ENCODE measurements at places on chromosomes 7 and 10.

DNA sequence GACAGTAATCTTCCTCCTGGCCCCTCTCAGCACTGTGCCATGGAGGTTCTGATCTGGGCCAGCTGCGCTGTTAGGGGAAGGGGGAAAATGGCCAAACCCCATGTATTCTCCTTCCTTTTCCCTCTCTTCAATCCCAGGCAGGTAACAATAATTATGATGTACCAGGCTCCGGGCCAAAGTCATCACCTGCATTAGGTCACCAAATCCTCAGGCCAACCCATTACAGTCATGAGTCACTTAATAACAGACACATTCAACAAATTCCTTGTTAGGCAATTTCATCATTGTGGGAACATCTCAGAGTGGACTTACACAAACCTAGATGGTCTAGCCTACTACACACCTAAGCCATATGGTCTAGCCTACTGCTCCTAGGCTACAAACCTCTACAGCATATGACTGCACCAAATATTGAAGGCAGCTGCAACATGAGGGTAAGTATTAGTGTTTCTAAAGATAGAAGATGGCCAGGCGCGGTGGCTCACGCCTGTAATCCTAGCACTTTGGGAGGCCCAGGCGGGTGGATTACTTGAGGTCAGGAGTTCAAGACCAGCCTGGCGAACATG is 2.2 kb upstream of the HSPB1 start:
- no peak for DNase-seq

DNA sequence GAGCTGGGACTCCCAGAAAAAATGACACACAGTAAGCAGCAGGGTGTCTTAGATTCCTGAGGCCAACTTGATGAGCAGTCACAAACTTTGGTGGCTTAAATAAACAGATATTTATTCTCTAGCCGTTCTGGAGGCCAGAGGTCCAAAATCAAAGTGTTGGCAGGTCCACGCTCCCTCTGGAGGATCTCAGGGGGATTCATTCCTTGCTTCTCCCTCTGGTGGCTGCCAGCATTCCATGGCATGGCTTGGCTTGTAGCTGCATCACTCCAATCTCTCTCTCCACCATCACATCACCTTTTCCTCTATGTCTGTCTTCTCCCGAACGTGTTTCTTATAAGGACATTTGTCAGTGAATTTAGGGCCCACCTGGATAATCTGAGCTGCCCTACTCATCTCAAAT is 98.4 kb downstream of the OSBPL3 start:
- DNase-seq, result no peak

GRCh38 chr10:88314362-88314761 is 268.8 kb downstream of the RNLS start:
- no peak for DNase-seq

- no peak for DNase-seq
These were observed 20.1 kb downstream of the CACNA2D1 start for GRCh38 chr7:82423446-82423845.

DNA sequence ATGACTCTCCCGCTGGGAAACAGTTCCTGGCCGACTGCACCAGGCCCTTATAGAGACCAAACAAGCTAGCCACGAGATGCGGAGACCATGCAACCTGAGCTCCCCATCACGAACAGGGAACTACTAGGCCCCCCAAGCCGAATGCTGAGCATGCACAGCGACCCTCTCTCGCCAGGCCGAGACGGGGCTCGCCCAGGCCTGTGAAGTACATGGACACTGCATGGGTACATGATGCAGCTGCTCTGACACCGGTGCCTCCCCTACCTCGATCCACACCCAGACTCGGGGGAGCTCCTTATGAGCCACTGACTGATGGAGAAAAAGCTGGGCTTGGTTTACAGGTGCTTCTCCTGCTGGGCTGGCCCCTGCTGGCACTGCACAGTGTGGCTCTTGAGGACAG is 72.2 kb upstream of the RHEB start:
- no peak for DNase-seq

DNA sequence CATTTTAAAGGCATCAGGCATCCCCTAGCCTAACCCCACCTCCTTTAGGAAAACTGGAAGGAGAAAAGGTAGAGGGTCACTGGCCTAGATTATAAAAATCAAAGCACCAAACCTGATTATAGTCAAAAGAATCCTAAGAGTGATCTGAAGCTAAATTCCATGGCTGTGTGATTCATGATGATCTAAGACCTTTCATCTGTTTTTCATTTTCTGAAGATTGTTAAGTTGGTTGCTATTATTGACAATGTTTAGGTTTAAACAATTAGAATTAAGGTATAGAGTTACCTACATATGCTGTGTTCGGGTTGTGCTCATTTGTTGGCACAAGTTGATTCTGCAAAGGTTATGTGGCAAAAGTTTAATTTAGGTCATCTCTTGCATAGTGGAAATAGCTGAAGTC is 148.7 kb downstream of the BICC1 start:
- no peak for DNase-seq

DNA sequence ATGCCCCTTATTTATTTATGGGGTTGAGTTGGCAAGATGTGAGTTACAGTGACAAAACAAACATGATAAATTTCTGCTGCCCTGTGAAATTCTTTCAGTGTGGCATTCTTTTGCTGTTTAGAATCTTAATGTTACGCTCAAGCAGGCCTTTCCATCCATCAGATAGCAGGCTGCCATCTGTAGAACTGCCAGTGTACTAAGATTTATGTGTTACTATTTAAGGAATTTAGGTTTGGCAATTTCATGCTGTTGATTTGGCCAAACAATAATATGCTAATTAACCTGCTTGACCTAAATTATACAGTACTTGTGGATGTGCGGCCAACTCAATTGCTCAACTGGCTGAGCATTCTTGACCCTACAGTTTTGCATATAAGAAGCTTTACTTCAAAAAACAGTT is 477.7 kb upstream of the TPK1 start:
- DNase-seq, result no peak

DNA sequence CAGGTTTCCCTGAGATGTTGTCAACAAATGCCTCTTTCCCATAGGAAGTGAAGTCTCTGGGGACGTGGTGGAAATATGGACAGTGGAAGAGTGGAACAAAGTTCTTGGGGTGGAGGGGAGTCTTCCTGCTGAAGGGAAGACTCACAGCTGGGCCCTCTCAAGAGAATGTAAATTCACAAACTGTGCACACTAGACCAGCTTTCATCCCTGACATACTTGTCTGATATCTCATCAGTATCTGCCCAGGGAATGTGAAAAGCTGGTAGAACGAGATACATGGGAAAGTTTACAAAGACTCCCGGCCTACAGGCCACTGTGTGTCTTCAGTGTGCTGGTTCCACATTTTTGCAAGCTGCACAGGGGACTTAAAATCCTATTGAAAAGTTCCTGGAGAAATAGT is 16.7 kb upstream of the CCDC3 start:
- no peak for DNase-seq

DNA sequence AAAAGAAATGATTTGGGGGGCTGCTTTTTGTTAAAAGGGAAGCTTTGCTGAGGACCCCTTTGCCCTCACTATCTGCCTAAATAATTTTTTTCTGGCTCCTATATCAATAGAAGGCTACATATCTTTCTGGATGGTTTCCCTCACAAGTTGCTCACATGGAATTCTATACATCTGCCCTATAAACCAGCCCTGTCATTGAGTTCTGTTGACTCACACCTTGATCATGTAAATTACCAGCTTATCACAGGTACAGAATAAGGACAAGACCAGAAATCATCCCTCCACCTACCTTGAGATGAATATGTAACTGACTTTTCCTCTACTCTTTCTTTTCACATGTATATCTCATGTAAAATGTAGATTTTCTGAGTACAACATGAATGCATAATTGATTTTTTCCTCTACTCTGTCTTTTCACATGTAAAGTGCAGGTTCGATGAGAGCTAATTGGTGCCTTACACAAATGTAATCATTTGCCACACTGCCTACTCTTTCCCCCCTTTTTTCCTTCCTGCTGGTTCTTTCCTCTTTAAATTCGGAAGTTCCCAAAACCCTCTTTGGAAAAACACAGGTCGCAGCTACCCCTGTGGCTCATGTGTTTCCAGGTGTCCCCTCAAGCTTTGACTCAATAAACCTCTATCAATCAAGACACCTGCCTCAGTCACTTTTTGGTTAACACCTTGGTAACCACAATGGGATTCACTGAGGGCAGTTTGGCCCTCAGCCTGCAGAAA is 12.5 kb downstream of the CYP3A43 start:
- DNase-seq, result no peak

DNA sequence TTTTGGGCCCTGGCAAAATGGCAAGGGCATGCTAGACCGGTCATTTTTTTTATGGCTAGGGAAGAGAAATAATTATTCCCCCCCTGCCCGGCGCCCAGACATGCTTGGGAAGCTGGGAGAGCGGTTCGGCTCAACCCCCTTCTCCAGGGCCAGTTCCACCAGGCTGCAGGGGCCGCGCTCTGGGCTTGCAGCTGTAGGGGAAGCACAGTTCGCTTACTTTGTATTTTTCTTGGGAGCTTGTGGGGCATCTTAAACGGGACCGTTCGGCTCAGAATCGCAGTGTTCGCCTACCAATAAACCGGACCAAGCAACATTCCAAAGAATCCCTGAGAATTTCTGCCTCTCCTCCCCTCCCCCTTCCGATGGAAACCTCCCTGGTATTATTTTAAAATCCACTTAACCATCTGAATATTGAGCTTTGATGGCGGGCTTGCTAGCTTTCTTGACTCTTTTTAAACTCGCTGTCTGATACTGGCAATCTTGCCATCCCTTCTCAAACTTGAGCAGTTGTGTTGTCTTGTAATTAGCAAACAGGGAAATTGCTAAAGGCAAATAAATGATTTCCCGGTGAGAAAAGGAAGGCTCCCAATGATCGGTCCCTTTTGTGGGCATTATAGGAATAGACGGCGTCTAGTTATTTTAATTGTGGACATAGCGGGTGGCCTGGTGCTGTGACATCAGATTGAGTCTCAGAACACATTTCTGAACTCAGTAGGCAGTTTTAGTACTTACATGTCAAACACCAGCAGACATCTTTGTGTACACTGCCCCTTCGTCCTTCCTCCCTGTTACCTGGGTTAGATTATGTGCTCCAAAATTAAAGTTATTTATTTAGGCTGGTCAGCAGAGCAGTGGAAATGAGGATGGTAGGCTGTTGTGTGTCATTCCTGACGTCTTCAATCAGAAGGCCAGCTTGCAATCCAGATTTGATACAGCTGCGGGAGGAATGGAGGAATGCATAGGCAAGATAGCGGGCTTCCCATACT is 3.4 kb downstream of the TCF7L2 start:
- no peak for DNase-seq

- no peak for DNase-seq
These were observed at the start of gene CDK5 for GRCh38 chr7:151057506-151057988. CDK5 (minus strand) TSS chr7:151057897; CDS start chr7:151057848, 49 bp downstream.

DNA sequence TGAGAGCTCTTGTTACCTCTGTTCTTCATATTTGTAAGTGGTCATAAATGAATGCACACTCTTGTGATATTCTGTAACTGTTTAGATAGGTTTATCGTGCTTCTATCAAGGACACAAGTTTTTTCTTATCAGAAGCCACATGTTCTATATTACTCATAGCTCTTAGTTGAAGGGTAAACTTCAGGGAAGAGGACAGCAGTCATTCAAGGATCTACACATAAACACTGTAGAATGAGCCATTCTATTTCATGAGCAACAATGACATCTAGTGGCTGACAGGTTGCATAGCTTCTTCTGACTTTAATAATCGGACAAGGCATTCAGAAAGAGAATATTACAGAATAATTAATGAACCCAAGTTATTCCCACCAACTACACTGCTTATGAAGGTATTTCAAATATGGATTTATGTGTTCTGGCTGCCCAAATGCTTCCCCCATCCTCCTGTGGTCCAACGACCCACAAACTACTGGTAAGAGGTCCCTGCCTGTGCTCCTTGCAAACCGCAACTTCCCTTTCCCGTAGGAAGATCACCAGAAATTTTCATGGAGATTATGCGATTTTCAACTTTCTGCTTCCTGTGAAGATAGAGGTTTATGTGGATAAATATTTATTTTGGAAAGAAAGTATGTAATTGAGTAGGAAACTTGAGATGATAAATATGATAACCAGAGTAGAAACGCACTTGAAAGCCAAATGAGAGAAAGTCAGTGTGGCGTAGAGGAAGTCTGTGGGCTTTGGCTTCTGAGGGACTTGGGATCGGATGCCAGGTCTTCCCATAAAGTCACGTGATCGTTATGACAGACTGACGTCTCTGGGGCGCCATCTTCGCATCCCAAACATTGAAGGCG is 16.8 kb upstream of the ABCB5 start:
- DNase-seq, result no peak

DNA sequence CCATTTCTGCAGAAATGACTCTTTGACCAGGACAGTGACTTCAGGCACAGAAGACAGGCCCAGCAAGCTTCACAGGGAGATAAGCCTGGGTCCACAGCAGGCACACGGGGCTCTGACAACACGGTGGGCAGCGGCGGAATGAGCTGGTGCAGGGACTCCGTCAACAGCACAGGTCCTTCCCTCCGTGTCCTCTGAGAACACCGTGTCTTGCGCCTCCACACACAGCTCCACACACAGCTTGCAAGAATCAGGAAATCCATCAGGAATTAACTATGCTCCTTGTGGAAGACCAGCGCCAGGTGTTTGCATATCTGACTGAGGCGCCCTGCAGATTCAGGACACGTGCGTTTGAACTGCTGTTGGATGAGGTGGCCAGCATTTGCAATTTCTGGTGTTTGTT is 39.6 kb downstream of the TCERG1L start:
- no peak for DNase-seq

DNA sequence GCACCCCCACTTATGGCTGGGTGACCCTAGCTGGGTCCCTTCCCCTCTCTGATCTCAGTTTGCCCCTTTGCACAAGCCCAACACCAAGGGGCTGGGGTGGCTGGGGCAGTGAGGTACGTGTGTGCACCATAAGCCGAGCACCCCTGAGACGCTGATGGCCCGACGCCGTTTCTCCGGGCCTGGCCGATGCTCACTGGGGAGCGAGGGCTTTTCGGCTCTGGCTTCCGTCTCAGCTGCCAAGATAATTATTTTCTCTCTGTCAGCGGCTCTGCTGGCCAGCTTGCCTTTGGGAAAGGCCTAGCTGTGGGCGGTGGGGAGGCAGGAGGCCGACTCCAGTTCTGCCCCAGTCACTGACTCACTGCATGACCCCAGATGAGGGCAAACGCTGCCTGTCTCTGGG is 91.0 kb downstream of the ZMIZ1 start:
- no peak for DNase-seq

GRCh38 chr10:125221716-125222115 is 61.4 kb upstream of the CTBP2 start:
- DNase-seq, result no peak

GRCh38 chr10:13091801-13092200 is 8.2 kb upstream of the OPTN start:
- no peak for DNase-seq

DNA sequence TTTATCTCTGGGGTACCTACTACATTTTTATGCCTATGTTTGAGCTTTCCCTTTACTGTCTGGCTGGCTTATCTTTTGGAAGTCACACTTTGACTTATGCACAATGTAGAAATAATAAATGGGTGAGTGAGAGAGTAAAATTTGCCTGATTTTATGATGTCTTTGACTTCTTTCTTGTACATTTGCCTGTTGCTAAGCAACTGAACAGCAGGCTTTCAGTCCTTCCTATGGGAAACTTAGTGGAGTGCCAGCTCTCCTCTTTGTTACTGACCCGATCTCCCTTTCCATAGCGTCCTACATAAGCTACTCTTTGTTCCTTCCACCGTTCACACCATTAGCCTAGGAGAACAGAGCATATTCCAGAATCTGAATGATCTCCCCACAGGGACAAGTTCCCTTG is 4.2 kb downstream of the TAS2R60 start:
- DNase-seq, result no peak

All from effector CD8-positive, alpha-beta T cell (primary cell).